Progenitor cell of endocrine pancreas (in vitro differentiated cells): ENCODE measurements at places on chromosomes 3 and 15.

DNA sequence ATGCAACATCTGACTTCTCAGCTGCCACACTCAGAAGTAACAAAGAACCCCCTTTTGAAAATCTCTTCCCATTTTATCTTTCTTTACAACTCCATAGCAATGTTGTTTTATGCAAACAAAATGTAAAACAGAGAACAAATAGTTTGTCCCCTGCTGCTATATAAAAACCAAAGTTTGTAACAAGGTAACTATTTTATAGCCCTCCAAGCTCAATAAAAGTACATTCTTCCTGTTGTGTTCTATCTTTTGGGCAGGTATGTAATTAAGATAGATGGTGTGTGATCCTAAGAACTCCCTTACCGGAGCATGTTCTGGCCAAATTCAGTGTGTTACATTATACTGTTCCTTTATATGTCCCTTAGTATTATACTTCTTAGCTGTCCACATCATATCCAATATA lies 12.6 kb upstream of the CGNL1 start:
- no peak for DNase-seq

GRCh38 chr3:140441006-140441405 lies 236.9 kb upstream of the TRIM42 start:
- no peak for DNase-seq

- DNase-seq = peak; percentile 59
These were observed 563 bp downstream of the PXYLP1 start for GRCh38 chr3:141231952-141232823.

- DNase-seq = no peak
These were observed 131.3 kb upstream of the KCNMB2 start for GRCh38 chr3:178404961-178405360.

- DNase-seq = no peak
These were observed 385.4 kb upstream of the SEMA6D start for GRCh38 chr15:47331829-47332393.

GRCh38 chr3:73762855-73763254 lies 138.1 kb upstream of the PDZRN3 start:
- no peak for DNase-seq

GRCh38 chr3:181752202-181752671 lies 40.5 kb downstream of the SOX2 start:
- DNase-seq = no peak

GRCh38 chr3:65785065-65785645 lies 253.6 kb downstream of the MAGI1 start:
- DNase-seq = no peak
